CD8-positive, alpha-beta memory T cell (primary cell): ENCODE measurements at places on chromosomes 6 and 20. TPM values are rescaled to one million over a fixed set of nuclear protein-coding genes. Genes with fewer than 3 reads are reported as not detected.

DNA sequence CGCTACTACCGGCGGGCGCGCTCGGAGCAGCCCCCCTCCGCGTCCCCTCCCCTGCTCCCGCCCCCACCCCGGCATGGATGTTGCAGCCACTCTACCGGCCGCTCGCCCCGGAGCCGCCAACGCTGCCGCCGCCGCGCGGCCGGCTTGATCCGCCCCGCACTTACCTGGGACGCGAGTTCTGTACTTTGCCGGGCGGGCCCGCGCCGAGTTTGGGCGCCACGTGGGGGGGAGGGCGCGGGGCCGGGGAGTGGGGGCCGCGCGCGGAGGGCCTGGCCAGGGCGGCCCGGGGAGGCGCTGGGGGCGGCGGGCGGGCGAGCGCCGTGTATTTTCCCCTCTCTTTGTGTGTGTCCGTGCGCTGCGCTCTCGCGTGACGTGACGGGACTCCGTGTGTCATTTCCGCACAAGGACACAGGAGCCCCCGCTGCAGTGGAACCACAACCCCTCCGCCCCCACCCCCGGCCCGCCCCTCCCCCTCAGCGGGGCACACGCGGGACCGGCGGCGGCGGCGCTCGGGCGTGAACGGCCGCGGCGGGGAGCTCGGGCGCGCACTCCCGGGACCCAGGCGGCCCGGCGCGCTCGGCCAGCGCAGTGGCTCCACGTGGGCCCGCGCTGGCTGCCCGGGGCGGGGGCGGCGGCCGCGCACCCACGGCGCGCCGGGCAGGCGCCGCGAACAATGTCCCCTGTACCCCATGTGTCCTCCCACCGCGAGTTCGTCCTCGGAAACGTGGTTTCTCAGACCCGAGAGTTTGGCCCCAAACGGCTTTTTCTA lies at the start of gene BEND3:
BEND3 (minus strand) TSS at position 590 of the 769 bp plus-strand sequence. CDS start 16,230 bp downstream, outside the sequence.
- H3K27me3 ChIP-seq, result no peaks in the 10 kb centered on the region
- peak within 1 kb of the TSS; percentile 55 for H3K4me3 ChIP-seq
- peak; percentile 66 for DNase-seq
- H3K27ac ChIP-seq, result peak within 1 kb of the TSS; percentile 15

- H3K4me3 ChIP-seq, result no peak overlapping the region
- no peaks in the 10 kb centered on the region for H3K4me1 ChIP-seq
- H3K36me3 ChIP-seq, result no peaks in the 10 kb centered on the region
- no peak for DNase-seq
Measured at GRCh38 chr6:14000901-14001300, 76.1 kb downstream of the RNF182 start.

DNA sequence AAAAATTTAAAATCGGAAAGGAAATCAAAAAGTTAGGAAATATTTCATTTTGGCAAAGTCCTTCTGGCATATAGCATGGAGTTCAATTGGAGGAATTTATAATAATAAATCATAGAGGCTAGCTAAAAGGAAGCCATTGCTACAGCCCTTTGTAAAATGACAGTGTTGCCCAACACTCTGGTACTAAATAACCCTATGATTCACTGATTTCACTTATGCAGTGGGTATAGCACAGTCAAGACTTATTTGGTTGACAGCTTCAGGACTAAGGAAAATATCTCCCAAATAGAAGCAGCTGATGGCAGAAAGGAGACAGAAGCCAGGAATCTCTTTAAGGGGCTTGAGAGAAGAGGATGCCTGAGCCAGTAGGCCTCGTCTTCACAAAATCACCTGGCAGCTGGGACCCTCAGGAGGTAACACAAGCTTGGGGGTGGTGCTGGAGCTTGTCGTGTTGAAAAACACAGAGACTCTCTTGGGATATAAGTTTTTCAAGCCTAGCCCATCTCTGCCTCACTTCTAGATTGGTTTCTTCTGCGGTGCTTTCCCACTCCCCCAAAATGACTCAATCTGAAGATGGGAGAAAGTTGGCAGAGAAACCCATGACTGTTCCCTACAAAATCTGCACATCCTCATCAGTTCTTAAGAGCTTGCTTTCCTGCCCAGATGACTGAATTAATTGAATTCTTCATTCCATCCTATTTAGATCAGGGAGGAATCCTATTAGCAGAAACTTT lies 38.4 kb upstream of the EYA4 start:
- no peaks in the 10 kb centered on the region for H3K36me3 ChIP-seq
- no peak overlapping the region for H3K27ac ChIP-seq
- DNase-seq, result no peak
- H3K27me3 ChIP-seq, result no peaks in the 10 kb centered on the region
- no peak overlapping the region for H3K4me3 ChIP-seq

- H3K36me3 ChIP-seq, result peaks cover 8% of the 10 kb centered on the region
- no peak overlapping the region for H3K27ac ChIP-seq
- H3K27me3 ChIP-seq, result no peaks in the 10 kb centered on the region
- no peak overlapping the region for H3K4me3 ChIP-seq
- H3K4me1 ChIP-seq, result peaks cover 17% of the 10 kb centered on the region
- DNase-seq, result no peak
Measured at GRCh38 chr20:3221398-3222226, 12.3 kb downstream of the ITPA start.

- H3K36me3 ChIP-seq, result no peaks in the 10 kb centered on the region
- no peak overlapping the region for H3K4me3 ChIP-seq
- H3K27ac ChIP-seq, result no peak overlapping the region
- no peak for DNase-seq
Measured at GRCh38 chr6:46199387-46199786, 28.6 kb upstream of the ENPP5 start.

DNA sequence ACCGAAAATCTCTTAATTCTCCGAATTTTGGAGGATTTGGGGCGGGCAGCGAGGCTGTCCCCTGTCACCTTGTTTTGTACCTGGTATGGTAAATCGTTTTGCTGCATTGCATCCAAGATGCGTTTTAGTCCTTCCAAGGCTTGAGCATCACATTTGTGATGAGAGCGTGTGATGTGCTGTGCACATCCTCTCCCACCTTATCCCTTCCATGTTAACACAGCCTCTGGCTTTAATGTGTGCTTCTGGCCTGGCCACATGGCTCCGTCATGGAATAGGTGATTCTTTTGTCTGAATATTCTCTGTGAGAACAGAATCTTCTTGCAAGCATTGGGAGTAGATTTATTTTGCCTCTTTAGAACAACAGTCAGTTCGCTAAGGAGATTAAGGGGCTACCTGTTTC lies 763 bp downstream of the TMEM14A start:
- no peaks in the 10 kb centered on the region for H3K27me3 ChIP-seq
- no peak for DNase-seq
- peak overlapping the region; percentile 79 for H3K4me3 ChIP-seq
- peaks cover 18% of the 10 kb centered on the region for H3K4me1 ChIP-seq
- H3K36me3 ChIP-seq, result no peaks in the 10 kb centered on the region

DNA sequence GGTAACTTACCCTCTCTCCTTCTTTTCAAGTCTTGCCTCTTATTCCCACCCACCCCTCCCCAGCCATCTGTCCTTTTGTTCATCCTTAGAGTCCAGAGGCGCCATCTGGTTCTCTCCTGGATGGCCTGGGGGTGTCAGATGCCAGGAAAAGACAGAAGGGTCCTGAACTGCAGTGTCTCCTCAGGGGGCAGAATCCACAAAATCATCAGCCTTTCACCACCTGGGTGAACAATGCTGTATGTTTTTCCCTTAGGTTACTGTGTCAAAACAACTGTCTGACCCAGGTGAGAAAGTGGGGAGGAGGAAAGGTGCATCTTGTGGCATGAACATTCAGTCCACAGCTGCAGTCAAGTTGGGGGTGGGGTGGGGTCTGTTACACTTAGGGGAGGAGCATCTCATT lies 47.9 kb upstream of the FYN start:
- no peaks in the 10 kb centered on the region for H3K27me3 ChIP-seq
- no peaks in the 10 kb centered on the region for H3K36me3 ChIP-seq
- H3K27ac ChIP-seq, result no peak overlapping the region
- no peak for DNase-seq

GRCh38 chr20:44450281-44450889 lies 25.3 kb upstream of the TTPAL start:
- no peak overlapping the region for H3K27ac ChIP-seq
- no peaks in the 10 kb centered on the region for H3K36me3 ChIP-seq
- no peaks in the 10 kb centered on the region for H3K4me1 ChIP-seq

GRCh38 chr6:47026679-47027078 lies 15.5 kb downstream of the ADGRF1 start:
- H3K36me3 ChIP-seq, result no peaks in the 10 kb centered on the region
- H3K27me3 ChIP-seq, result no peaks in the 10 kb centered on the region
- H3K4me1 ChIP-seq, result no peaks in the 10 kb centered on the region

DNA sequence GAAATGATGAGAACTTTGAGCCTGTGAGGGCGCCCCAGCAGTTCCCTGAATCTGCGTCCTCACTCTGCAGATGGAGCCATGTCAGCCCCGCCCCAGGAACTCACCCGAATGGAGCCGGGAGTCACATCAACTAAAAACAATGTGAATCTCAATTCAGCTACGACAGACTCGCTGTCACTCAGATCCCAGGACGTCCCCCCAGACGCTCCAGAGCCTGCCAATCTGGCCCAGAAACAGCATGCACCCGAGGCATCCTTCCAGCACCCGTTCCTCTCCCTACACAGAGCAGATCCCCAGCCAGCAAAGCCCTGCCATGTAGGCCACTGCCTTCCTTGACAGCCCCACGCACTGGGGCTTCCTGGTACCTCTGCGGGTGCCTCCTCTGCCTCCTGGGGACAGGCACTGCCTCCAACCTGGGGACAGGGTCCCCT lies 248.0 kb downstream of the TTLL2 start:
- H3K4me3 ChIP-seq, result no peak overlapping the region
- no peaks in the 10 kb centered on the region for H3K27me3 ChIP-seq
- no peak for DNase-seq
- H3K36me3 ChIP-seq, result no peaks in the 10 kb centered on the region

DNA sequence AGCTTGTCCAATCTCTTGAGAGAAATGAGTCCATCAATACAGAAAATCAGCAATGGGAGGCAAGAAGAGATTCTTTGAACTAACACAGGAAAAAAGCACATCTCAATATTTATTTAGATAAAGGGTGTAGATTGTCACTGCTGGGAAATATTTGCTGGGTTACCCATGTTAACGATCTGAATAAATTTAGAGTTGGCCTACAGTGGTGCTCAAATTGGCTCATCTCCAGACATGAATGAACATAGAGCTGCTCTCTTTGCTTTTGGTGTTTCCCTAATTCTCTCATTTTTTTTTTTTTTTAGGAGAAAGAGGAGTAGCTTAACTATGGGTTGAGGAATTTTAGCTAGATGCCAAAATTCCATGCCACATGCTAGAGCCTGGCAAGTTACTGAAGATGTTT lies 471.2 kb downstream of the PKHD1 start:
- H3K36me3 ChIP-seq, result no peaks in the 10 kb centered on the region
- H3K4me3 ChIP-seq, result no peak overlapping the region
- H3K27ac ChIP-seq, result no peak overlapping the region
- DNase-seq, result no peak
- no peaks in the 10 kb centered on the region for H3K27me3 ChIP-seq

GRCh38 chr6:34523441-34524206 lies 32.5 kb downstream of the SPDEF start:
- no peak overlapping the region for H3K27ac ChIP-seq
- H3K4me1 ChIP-seq, result peaks cover 14% of the 10 kb centered on the region
- H3K27me3 ChIP-seq, result no peaks in the 10 kb centered on the region
- no peak overlapping the region for H3K4me3 ChIP-seq
- DNase-seq, result no peak
- no peaks in the 10 kb centered on the region for H3K36me3 ChIP-seq

- DNase-seq, result no peak
- H3K4me3 ChIP-seq, result no peak overlapping the region
- no peaks in the 10 kb centered on the region for H3K36me3 ChIP-seq
- peaks cover 3% of the 10 kb centered on the region for H3K27me3 ChIP-seq
Measured at GRCh38 chr6:30158475-30159040, 2.5 kb downstream of the TRIM10 start.

The PPP1R14C gene
- 1.4 TPM for total RNA-seq

The STX7 gene
- 25.1 TPM for total RNA-seq

The PPP1R16B gene
- total RNA-seq, result 167 TPM

The AGPAT4 gene
- 2.2 TPM for total RNA-seq

The RCAN2 gene
- 0.48 TPM for total RNA-seq

The IRAK1BP1 gene
- 2.9 TPM for total RNA-seq
